ENCODE measurements at places on chromosomes 7 and 10. TPM values are rescaled to one million over a fixed set of nuclear protein-coding genes. Genes with fewer than 3 reads are reported as not detected.
A peak's percentile ranks its signal among the peaks of the same experiment; 100 is the strongest.

DNA sequence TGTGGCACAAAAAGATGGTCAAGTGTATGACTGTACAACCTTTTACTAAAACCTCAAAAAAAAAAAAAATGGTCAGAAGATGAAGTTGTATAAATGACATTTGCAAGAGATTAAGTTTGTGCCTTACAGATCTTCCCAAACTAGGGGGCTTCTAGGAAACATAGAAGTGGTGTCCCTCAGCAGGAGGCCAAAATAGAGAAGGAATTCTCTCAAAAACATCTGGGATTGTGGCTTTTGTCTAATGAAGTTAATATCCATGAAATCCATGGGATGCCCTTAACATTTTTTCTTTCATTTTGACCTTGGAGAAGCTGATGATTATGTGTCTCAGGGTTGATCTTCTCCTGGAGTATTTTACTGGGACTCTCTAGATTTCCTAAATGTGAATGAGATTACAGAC is 62.2 kb downstream of the CASD1 start:
- no peaks in the 10 kb centered on the region for H3K4me1 ChIP-seq
- no peak overlapping the region for H3K4me3 ChIP-seq
- no peak for DNase-seq
- H3K27ac ChIP-seq = no peak overlapping the region

GRCh38 chr7:149104749-149105148 is 14.2 kb upstream of the ZNF786 start:
- H3K4me1 ChIP-seq = no peaks in the 10 kb centered on the region
- no peak overlapping the region for H3K27ac ChIP-seq
- DNase-seq = no peak
- no peak overlapping the region for H3K4me3 ChIP-seq

- no peaks in the 10 kb centered on the region for H3K27me3 ChIP-seq
- H3K36me3 ChIP-seq = no peaks in the 10 kb centered on the region
- H3K27ac ChIP-seq = peak within 1 kb of the TSS; percentile 99
- H3K4me1 ChIP-seq = peaks cover 23% of the 10 kb centered on the region
Observed at GRCh38 chr10:101694674-101695403, at the start of gene FBXW4. Gene FBXW4 (minus strand): TSS chr10:101695170. CDS start chr10:101695105, 65 bp downstream.

GRCh38 chr10:21238717-21239116 is 286.8 kb downstream of the SKIDA1 start:
- no peak overlapping the region for H3K4me3 ChIP-seq
- DNase-seq = no peak
- H3K27ac ChIP-seq = no peak overlapping the region
- no peaks in the 10 kb centered on the region for H3K27me3 ChIP-seq
- H3K36me3 ChIP-seq = no peaks in the 10 kb centered on the region

The FAM25G gene
- not detected for total RNA-seq

The FRA10AC1 gene
- total RNA-seq = 25.7 TPM

DNA sequence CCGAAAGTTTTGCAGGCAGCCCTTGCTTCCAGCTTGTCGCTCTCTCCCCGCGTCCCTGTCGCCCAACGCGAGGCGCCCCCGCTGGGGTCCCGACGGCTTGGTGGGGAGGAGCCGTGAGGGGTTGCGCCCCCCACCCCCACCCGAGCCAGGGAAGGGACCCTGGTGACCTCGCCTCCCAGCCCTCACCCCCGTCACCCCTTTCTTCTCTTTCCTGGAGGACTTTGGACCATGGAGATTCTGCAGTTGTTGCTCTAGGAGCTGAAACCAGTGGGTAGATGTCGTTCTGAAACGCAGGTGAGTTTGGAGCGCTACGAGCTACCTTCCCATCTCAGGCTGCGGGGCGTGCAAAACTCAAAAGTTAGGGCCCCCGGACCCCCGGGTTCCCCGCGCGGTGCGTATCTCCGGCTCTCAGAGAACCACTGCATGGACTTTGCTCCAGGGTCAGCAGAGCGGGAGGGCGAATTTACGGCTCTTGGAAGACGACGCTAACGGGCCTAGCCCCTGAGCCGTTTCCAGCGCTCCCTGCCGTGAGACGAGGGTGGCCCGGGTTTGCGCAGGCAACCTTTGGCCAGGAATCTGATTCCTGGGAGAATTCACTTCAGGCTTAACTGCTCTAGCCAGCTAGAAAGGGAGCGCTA is 684 bp upstream of the ATXN7L1 start:
- H3K27ac ChIP-seq = peak overlapping the region; percentile 11
- peak overlapping the region; percentile 93 for H3K4me3 ChIP-seq
- H3K27me3 ChIP-seq = no peaks in the 10 kb centered on the region
- H3K4me1 ChIP-seq = peaks cover 11% of the 10 kb centered on the region

The ELN gene
- total RNA-seq = 3,836 TPM

DNA sequence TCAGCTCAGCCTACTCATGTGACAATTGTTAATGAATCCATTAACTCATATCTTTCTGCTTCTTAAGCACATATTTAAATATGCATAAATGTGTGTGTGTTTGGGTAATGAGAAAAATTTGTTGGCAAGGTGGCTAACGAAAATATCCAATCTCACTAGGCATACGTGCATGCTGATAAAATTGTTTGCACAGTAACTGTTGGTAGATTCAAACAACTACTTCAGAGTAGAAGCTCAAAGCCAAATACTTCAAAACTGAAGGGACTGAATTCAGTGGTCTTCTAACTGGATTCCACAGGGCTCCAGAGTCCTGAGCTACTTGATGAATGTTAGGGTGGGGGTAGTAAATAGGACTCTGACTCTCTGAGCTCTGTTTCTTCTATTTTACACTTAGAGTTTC is 757.0 kb downstream of the GRM8 start:
- H3K4me1 ChIP-seq = no peaks in the 10 kb centered on the region
- H3K27ac ChIP-seq = no peak overlapping the region
- no peak for DNase-seq
- H3K36me3 ChIP-seq = no peaks in the 10 kb centered on the region
- no peak overlapping the region for H3K4me3 ChIP-seq

GRCh38 chr7:146510088-146510680 is 393.6 kb downstream of the CNTNAP2 start:
- H3K27me3 ChIP-seq = no peaks in the 10 kb centered on the region
- H3K27ac ChIP-seq = no peak overlapping the region
- no peak for DNase-seq

GRCh38 chr7:140403878-140404564 is at the start of gene RAB19:
Gene RAB19 (plus strand): TSS chr7:140404058. CDS start chr7:140407647, 3,589 bp downstream.
- H3K27ac ChIP-seq = no peak within 1 kb of the TSS
- no peaks in the 10 kb centered on the region for H3K36me3 ChIP-seq
- H3K4me1 ChIP-seq = no peaks in the 10 kb centered on the region
- no peak for DNase-seq
- peak within 1 kb of the TSS; percentile 52 for H3K4me3 ChIP-seq

DNA sequence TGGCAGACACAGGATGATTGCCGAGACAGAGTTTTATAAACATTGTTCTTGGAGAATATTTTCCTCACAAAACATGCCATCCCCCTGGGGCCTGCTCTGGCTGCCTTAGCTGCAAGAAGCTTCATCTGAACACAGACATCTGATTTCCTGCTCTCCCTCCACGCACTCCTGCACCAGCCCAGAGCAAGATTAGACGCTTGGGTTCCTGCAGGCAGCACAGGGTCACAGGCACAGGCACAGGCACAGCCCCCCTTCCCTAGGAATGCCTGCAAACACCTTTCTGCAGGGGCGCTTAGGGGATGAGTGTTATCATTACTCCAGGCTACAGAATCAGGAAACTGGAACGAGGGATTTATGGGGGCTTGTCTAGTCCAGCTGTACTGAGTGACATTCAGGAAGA is 450.3 kb downstream of the GRID1 start:
- H3K27me3 ChIP-seq = no peaks in the 10 kb centered on the region
- H3K4me3 ChIP-seq = no peak overlapping the region
- no peak for DNase-seq
- peaks cover 14% of the 10 kb centered on the region for H3K4me1 ChIP-seq
